ENCODE measurements at places on chromosomes 3 and 15.
A peak's percentile ranks its signal among the peaks of the same experiment; 100 is the strongest.

DNA sequence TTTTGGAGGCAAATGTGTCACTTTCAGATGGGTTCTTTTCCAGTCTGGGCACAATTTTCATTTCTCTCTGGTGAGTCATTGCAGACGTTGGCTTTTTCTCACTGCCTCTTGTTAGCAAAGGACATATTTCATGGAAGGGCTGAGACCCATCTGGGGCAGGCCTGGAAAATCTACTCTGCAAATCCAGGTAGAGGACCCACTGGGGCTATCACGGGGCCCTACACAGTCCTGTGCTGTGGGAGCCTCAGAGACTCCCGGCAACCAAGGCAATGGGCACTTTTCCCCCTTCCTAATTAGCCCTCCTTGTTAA is 58.0 kb downstream of the HRH1 start:
- no peak for DNase-seq

- no peak for DNase-seq
Observed at GRCh38 chr3:53811143-53811927, 34.9 kb downstream of the CHDH start.

DNA sequence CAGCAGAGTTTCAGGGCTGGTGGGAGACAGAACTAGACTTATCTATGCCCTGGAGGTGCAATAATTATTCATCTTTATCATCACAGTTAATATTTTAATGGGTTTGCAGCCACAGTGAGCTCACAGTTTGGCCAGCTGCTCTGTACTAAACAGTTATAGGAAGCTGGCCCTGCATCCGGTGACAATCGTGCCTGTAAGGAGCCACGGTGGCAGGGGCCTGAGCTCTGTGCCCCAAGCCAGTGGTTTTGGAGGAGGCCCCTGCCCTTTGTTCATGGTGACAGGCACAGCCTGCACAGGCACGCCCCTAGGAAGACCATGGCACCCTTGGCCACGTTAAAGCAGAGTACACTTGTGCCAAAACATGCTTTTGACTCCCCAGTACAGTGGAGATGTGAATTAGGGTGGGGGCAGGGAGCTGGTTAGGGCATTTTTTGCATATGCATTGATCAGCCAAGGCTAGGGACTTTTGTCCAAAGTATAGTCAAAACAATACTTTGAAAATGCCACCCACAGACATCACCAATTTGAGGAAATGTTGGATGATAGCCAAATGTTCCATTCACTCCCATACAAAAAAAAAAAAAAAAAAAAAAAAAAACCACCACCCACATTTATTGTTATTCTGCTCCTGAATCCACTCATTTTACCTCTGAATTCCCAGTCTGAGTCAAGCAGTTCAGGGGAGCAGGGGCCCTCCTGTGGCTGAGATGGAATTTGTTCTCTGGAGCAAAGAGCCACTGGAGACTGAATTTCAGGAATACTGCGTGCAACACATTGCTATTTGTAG is 3.4 kb upstream of the RFTN1 start:
- DNase-seq: no peak

DNA sequence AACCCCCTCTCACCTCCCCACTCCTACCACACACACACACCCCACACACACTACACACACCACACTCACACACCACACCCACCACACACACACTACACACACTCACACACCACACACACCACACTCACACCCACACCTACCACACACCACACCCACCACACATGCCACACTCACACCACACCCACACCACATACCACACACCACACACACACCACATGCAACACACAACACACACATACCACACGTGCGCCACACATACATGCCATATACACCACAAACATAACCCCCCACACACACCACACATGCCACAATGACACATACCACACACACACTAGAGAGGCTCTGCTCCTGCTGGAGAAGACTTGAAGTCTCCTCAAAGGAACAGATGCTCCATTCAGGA is 5.9 kb upstream of the ITPKA start:
- DNase-seq: no peak

GRCh38 chr3:97658668-97659285 is 105.8 kb upstream of the ARL6 start:
- no peak for DNase-seq

DNA sequence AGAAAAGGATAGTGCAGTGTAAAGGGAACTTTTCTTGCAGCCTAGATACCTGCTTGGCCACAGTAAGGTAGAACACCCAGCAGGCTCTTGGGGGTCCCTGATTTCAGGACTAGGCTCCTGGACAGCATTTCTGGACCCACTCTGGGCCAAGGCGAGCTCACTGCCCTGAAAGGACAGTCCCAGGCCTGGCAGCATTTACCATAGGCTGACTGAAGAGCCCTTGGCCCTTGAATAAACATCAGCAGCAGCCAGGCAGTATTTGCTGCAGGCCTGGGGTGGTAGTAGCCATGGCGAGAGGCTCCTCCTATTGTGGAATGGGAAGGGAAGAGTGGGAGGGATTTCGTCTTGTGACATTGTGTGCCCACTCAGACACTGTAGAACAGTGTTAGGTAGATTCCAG is 529.2 kb downstream of the TUSC7 start:
- DNase-seq: no peak

DNA sequence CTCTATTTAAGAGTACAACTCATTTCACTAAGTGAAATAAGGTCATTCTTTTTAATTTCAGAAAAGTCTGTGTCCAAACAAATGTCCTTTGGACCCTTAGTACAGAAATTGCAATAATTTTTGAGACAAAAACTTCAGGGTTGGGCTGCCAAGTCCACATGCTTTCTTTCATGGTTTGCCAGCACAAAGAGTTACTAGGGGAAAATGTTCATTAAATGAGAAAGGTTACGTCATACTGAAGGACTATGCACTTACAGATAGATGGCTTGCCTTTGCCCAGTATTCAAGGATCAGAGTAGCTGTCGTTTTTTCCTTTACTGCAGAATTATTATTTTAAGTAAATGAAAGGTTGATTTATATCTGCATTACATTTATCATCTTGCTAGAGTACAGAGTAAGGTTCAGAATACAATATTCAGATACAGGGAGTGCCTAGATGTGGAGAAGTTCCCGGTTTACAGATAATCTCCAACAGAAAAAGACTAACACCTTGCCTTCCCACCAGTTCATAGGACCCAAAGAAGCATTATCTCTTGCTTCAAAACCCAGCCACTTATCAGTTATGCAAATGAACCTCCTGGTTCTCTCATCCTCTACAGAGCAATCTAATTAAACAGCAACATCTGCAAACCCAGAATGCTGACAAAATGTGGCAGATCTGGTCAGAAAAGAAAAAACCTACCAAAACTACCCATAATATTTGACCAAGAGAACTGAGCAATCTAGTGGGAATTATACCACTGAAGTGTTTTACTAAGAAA is 179.3 kb downstream of the FRMD5 start:
- no peak for DNase-seq

DNA sequence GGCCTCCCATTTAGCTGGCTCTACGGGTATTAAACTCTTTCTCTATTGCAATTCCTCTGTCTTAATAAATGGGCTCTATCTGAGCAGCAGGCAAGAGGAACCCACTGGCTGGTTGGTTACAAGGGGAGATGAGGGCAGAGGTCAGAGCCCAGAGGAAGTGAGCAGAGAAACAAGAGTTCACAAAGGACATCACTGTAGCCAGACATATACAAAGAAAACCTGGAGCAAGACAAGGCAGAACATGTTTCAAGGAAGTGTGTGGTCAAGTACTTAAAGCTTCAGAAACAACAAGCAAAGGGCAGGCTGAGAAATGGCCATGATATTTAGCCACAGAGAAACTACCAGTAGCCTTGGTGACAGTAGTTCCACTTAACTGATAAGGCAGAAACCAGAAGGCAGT is 24.3 kb downstream of the SUSD5 start:
- DNase-seq: no peak

DNA sequence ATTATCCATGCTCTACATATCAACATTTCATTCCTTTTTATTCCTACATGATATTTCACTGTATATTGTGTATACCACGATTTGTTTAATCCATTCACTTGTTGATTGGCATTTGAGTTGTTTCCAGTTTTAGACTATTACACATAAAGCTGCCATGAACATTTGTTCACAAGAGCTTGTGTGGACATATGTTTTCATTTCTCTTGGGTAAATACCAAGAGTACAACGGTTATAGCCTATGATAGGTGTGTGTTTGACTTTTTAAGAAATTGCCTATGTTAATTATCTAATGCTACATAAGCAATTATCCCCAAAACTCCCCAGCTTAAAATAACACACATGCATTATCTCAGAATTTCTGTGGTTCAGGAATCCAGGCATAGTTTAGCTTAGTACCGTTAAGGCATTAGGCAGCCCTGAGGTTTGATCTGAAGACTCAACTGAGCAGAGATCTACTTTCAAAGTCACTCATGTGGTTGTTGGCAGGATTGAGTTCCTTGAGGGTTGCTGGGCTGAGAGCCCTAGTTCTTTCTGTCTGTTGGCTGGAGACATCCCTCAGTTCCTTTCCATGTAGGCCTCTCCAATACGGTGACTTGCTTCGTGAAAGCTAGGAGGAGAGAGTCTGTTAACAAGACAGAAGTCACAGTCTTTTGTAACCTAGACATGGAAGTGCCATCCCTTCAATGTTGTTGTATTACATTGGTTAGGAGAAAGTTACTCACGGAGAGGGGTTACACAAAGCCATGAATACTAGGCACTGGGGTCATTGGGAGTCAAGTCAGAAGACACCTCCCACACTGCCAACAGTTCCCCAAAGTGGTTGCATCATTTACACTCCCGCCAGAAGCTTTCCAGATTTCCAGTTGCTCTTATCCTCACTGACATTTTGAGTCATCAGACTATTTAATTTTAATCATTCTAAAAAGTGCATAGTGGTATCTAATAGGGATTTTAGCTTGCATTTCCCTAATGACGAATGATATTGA is 21.0 kb upstream of the PCSK6 start:
- DNase-seq: no peak

GRCh38 chr15:47741082-47741481 is 23.8 kb downstream of the SEMA6D start:
- DNase-seq: no peak

GRCh38 chr3:165159760-165160421 is 36.3 kb downstream of the SLITRK3 start:
- no peak for DNase-seq

DNA sequence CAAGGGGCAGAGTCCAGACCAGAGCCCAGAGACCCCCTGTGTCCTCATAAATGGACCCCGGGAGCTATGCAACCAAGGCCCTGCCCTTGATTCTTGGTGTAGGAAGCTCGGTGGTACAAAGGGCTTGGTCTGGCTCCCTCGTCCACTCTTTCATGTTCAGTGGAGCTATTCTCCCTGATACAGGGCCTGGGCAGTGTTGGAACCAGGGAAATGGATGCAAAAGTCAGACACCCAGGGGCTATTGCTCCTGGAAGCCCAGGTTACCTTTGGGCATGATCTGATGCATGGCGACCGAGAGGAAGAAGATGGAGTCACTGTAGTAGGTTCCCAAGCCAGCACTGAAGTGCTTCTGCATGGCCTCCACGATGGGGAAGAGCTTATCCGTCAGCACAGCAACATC is 44.5 kb downstream of the XXYLT1 start:
- DNase-seq: no peak

GRCh38 chr3:54188176-54188791 is 65.9 kb downstream of the CACNA2D3 start:
- DNase-seq: peak; percentile 4

GRCh38 chr3:174020156-174020555 is 622.6 kb downstream of the NLGN1 start:
- DNase-seq: no peak

DNA sequence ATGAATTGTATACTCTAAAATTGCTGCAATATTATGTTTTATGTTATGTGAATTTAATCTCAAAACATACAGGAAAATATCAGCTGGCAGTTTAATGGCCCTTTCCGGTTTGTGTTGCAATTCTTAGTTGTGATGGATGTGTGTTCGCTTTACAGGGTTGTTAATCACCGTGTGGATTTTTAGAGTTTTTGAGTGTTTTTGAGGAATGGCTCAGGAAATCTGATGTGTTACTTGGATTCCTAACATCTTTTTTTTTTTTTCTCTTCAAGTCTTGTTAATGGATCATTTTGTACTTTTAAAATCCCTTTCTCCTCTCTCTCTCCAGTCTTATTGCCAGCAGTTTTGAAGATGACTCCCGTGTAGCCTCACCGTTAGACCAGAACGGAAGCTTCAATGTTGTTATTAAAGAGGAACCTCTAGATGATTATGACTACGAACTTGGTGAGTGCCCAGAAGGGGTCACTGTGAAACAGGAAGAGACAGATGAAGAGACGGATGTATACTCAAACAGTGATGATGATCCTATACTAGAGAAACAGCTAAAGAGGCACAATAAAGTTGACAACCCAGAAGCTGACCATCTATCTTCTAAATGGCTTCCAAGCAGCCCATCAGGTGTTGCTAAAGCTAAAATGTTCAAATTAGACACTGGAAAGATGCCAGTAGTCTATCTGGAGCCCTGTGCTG is 35.7 kb downstream of the MGA start:
- no peak for DNase-seq

DNA sequence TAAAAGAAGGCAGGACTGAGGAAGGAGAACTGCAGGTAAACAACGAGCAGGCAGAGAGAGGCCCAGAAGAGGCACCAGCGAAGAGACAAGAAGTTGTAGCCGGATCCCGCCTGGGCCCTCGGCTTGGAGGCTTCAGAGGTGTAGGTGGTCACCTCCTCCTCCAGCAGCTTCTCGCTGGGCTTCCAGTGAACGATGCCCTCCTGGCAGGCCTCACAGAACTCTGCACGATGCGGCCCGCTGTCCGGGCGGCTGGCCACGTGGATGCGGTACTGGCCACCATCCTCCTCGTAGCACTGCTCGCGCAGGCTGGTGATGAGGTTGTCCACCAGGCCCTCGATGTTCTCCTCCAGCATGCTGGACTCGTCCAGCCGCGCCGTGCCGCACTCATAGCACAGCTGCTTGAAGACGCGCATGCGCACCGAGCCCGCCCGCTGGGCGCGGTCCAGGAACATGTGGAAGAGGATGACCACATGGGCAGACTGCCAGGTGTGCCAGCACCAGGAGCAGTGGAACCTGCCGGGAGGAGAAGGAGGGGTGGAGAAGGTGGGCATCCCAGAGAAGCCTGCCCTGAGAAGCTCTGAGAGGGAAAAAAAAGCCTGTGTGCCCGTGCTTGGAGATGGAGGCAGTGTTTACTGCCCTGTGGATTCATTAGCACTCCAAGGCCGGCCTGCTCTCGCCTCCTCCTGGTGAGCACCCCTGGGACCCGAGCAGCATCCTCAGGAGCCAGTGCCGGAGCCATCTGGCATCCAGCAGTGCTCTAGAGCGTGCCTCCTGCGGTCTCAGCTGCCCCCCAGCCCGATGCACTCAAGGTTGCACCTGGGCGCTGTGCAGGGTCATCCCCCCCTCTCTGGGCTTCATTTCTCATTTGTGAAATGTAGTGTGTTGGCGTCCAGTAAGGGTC is 3.6 kb downstream of the RTP2 start:
- DNase-seq: no peak

DNA sequence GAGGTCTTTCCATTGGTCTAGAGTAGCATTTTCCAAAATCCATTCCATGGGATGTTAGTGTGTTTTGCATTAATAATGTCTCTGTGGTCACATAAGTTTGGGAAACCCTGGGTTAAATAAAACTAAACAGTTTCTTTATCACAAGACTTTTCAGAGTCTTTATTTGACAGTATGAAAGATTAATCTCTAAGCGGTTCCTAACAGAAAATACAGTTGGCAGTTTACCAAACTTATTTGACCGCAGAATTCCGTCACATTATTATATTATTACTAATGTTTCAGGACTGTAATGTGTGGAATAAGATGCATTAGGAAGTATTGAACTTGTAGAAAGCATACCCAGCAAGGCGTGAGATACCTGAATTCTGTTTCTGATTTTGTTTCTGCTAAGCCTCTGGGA is 71.5 kb upstream of the ADAMTSL3 start:
- DNase-seq: no peak

GRCh38 chr15:100275641-100276040 is 66.1 kb downstream of the ADAMTS17 start:
- DNase-seq: no peak

- DNase-seq: no peak
Observed at GRCh38 chr3:161291191-161291901, 70.2 kb downstream of the NMD3 start.

All from AG09319 (cell line).